ENCODE measurements at places on chromosomes 2 and 18.

- DNase-seq, result no peak
These were observed 167.8 kb downstream of the PMAIP1 start for GRCh38 chr18:60067426-60068210.

DNA sequence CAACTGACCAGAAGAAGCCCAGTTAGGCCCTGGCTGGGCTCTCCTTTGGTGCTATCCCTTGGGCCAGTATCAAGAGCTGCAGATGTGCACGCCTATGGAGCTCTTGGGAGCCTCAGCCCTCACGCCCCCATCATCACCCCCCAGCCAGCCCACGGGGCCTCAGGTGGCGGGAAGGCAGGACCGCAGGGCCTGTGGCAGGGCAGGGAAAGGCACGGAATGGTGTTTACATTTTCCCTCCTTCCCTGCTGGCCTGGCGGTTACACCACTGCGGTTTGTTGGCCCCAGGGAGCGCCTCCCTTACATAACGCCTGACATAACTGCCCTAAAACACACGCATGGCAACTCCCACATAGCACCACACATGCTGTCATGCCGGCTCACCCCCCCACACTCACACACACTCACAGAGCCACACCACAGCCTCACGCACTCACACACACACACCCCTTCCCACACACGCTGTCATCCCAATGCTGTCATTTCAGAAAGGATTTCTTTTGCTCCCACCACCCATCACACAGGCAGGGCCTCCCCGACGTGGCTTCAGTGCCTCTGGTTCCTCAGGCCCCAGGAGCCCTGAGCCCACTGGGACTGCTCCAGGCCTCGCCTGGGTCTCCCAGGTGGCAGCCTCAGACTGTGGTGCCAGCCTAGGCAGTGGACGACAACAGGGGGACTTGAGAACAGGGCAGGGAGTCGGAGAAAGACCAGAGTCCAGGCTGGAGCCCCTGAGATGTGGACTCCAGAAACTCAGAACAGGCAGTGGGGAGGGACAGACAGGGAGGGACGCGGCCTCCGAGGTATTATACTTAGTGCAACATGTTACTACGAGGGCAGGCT, 15.7 kb downstream of the ZFP36L2 start:
- no peak for DNase-seq

DNA sequence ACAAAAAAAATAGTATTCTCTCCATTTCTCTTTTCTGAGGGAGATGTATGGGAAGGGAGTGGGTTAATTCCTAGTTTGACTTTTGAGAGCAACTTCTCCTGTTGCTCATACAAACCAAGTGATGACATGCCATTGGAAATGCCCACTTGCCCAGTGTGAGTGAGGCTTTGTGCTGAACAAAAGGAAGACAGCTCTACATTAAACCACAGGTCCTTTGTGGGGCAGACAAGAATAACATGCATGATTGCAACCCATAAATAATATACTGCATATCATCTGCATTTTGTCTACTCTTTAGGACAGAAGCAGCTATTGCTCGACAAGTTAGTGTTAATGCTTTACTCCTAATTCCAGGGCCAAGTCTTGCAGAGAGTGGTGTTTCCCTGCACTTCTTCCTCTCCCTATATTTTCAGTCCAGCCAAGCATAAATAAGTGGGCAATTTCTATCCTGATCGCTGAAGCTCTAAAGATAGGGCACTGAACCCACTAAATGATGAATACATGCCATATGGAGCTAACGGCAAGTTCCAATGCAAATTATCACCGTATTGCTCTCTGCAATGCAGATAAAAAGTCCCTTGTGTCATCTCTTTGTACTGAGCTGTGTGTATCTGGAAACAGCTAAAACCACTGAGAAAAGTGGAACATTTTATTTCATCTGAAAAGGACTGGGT, 19.4 kb upstream of the EHBP1 start:
- DNase-seq, result peak; percentile 81

DNA sequence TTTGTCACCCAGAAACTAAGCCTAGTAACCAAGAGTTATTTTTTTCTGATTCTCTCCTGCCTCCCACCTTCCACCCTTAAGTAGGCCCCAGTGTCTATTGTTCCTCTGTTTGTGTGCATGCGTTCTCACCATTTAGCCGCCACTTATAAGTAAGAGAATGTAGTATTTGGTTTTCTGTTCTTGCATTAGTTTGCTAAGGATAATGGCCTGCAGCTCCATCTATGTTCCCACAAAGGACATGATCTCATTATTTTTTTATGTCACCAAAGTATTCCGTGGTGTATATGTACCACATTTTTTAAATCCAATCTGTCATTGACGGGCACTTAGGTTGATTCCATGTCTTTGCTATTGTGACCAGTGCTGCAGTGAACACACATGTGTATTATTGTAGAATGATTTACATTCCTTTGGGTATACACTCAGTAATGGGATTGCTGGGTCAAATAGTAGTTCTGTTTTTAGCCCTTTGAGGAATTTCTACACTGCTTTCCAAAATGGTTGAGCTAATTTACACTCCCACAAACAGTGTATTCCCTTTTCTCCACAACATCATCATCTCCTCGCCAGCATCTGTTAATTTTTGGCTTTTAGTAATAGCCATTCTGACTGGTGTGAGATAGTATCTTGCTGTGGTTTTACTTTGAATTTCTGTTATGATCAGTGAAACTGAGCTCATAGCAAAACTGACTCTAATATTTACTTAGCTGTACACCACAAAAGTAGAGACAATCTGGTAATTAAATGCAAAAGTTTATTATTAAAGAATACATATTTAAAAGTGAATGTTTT, 660.1 kb upstream of the SLC8A1 start:
- no peak for DNase-seq

DNA sequence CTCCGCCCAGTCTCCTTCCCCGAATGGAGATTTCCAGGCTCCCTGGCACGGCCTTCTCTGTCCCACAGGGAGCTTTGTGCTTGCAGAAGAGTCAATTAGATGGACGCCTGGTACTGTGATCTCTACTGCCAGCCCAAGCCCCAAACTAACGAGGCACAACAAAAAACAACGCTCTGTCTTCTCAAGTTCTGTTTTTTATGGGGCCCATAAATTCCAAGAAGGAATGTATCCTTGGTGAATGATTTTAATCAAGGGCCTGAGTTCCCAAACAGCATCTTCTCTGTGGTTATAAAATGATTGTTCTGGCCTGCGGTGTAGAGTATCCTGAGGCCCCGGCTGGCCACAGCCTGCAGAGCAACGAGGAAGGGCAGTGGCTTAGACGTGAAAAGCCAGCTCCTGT, 219.5 kb downstream of the CLIP4 start:
- DNase-seq, result no peak

DNA sequence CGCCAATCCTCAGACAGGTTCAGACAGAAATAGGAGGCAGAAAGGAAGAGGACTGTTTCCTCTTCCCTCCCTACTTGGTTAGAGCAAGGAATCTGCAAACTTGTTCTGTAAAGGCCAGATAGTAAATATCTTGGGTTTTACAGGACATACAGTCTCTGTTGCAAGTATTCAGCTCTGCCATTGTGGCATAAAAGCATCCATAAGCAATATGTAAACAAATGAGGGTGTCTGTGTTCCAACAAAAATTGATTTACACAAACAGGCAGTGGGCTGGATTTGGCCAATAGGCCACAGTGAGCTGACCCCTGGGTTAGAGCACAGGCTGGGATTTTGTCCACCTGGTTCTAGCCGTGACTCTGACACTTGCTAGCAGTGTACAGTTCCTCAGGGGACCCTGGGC, 89.4 kb downstream of the NRP2 start:
- no peak for DNase-seq

DNA sequence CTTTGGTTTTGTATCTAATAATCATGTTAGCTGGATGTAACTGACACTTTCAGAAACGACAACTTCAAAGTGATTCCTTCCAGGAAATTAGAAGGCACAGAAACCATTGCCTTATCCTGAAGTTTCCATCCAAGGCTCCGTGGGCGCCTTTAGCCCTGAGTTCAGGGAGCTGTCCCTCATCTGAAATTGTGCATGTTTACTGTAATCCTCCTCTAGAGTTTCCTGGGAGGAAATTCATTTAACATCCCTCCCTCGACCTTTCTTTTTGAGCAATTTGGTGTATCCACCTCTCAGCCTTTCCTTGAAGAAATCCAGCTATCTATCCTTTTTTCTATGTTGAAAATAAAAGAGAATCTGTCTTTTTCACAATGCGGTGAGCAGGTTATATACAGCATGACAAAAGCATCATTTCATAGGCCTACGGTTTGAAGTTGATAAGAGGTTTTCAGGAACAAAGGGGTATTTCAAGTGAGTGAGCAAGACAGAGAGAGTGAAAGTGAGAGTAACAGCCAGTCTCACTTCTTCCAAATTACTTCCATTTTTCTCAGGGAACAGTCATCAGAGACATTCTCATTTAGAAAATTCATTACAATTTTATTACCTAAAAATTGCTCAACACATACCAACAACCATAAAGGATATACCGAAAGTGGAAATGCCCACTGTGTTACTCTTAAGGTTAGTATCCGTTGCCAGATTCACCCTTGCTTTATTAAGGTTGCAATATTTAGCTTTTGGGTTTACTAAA, 167.3 kb downstream of the MREG start:
- no peak for DNase-seq

DNA sequence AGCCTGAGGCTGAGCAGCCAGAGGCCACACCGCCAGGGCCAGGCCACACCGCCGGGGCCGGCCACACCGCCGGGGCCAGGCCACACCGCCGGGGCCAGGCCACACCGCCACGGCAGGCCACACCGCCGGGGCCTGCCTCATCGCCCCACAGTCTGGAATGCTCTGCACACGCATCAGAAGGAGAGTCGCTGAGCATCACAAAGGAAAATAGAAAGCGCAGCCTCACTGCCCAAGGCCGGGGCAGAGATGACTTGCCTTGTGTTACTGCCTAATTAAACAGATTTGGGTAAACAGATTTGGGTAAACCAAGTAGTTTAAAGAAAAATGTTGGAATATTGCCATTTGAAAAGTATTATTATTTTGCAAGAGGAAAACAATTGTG, 10.4 kb upstream of the NFATC1 start:
- DNase-seq, result no peak

- no peak for DNase-seq
These were observed 1518.1 kb upstream of the ZEB2 start for GRCh38 chr2:146038014-146038413.

- no peak for DNase-seq
These were observed 5.0 kb downstream of the C1D start for GRCh38 chr2:68057658-68058396.

GRCh38 chr18:77131652-77132368, 773 bp downstream of the MBP start:
- no peak for DNase-seq

All from NCI-H1694 (cell line).